ENCODE measurements at places on chromosomes 6 and 20. TPM values are rescaled to one million over a fixed set of nuclear protein-coding genes. Genes with fewer than 3 reads are reported as not detected.

DNA sequence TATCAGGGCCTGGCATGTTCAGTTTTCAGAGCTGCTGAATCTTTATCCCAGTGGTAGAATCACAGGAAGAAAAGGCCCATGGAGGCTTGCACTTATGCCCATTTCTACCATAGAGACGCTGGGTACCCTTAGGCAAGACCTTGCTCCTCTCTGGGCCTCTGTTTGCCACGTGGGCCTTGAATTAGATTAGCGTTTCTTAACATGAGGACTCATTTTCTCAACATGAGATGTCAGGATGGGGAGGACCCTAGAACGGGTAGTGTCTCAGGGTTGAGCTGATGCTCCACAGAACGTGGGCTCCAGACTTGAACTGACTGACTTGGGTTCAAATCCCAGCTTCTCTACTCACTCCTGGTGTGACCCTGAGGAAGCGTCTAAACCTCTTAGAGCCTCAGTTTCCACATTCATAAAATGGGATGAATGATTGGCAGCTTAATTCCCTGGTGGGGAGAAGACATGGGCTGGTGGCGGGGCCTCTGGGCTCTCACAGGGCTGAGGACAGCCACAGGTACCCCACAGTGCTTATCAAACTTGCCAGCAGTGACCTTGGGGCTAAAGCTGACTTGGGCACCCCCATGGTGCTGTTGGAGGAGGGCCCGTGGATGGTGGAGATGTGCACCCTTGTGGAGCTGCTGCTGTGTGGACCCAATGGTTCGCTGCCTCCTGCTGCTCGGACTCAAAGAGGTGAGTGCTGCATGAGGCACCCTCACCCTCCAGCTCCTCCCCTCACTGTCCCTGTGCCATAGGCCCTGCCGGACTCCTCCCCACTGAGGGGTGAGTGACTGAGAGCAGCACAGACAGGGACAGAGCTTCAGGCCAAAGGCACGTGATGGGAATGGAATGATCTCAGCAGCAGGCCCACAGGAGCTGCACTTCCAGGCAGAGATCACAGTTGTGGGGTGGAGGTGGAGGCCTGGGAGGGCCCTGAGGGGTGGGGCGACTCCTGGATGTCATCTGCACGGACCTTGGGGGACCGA is 28.2 kb downstream of the SUN5 start:
- ATAC-seq = no peak

- ATAC-seq = peak; percentile 70
Observed at GRCh38 chr6:31559958-31560696, 12.0 kb upstream of the LTA start.

- ATAC-seq = no peak
Observed at GRCh38 chr6:163489584-163489983, 75.1 kb downstream of the QKI start.

The CLPSL2 gene
- not detected for total RNA-seq

The REM1 gene
- total RNA-seq = 4.4 TPM

DNA sequence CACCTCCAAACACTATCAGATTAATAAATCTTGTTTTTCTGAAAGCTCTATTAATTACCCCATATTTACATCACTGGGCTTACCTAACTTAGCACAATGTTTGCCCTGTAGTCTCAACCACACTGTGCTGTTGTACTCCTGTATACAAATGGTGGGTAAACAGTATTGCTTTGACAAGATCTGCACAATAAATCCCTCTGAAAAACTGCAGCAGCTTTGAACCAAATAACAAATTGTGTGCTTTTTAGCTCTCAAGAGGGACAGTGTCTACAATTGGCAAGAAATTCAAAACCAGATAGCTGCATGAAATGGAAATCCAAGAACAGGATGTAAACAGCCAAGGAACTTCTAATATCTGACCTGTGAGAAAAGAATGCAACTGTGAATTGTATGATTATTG is 10.4 kb downstream of the KIF6 start:
- no peak for ATAC-seq

The B3GALT4 gene
- total RNA-seq = 22.3 TPM

The ATP9A gene
- 80.2 TPM for total RNA-seq

GRCh38 chr6:20840675-20841074 is 306.4 kb downstream of the CDKAL1 start:
- ATAC-seq = no peak

GRCh38 chr20:33280000-33280680 is 2.9 kb upstream of the BPIFB1 start:
- no peak for ATAC-seq

DNA sequence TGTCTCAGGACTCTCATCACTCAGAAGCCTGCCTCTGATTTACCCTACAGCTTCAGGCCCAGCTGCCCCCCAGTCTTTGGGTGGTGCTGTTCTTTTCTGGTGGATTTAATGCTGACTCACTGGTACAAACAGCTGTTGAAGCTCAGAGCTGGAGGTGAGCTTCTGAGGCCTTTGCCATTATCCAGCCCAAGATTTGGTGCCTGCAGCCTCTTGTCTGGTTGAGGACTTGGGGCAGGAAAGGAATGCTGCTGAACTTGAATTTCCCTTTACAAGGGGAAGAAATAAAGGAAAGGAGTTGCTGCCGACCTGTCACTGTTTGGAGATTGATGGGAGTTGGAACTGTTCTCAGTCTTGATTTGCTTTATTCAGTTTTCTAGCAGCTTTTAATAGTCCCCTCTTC is 19.8 kb downstream of the ABCF1 start:
- ATAC-seq = no peak

GRCh38 chr6:110095935-110096334 is 83.5 kb downstream of the WASF1 start:
- no peak for ATAC-seq

- ATAC-seq = no peak
Observed at GRCh38 chr6:48183811-48184605, 73.0 kb upstream of the PTCHD4 start.

DNA sequence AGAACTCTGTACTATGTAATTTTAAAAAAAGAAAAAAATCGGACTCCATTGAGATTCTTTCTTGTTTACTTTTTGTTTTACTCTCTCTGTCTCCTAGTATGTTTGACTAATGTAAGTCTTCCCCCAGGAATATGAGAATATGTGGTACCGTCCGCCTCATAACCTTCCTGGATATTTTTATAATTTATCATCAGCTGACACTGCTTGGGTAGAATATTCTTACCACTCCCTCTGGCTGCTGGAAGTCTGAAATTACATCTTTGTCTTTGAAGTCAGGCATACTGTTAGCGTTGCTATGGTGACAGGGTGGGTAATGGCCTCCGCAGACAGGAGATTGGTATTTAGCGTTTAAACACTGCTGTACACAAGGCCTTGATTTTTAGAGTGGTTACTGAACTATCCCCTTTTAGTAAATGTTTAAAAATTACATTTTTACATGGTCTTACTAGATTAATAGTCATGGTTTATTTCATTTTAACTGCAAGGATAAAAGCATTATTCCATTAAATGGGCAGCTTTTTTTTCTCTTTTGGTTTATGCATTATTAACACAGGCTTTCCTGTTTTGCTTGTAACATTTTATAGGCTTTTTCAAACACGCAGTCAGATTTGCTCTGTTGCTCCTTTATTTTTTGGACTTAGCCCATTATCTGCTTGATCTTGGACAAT is 176.4 kb downstream of the ARID1B start:
- peak; percentile 79 for ATAC-seq

DNA sequence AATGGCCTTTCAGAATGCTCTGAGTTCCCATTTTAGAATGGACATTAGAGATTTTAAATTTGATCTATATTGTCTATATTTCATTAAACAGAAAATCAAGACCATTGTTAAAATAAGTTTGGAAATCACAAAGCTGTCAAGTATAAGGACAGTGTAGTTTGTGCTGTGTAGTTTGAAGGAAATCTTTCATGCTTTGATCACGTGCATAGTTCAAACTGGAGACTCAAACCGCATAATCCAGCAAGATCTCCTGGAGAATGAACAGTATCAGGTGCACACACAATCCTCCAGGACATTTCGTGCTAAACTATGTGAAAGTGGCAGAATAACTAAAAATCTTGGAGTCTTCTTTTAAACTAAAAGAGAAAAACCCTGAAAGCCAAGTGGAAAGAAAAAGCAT is 60.8 kb upstream of the TBXT start:
- no peak for ATAC-seq

DNA sequence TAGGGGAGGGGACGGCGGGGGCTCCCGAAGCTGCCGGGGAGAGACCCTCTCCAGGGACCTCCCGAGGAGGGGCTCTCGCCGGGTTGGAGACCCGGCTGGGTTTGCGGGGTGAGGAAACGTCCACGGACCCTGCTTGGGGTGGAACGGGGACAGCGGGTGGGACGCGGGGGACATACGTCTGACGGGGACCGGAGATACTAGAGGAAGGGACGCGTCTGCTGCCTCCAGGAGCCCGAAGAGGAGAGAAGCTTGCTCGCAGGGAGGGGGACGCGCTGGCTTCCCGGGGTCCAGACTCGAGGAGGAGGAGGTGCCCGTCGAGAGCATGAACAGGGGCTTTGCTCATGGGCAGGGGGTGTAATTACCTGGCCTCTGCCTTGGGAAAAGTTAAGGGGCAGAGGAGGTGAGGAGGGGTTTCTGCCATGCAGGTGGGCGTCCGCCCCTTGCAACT is 593 bp downstream of the DNMT3B start:
- no peak for ATAC-seq

DNA sequence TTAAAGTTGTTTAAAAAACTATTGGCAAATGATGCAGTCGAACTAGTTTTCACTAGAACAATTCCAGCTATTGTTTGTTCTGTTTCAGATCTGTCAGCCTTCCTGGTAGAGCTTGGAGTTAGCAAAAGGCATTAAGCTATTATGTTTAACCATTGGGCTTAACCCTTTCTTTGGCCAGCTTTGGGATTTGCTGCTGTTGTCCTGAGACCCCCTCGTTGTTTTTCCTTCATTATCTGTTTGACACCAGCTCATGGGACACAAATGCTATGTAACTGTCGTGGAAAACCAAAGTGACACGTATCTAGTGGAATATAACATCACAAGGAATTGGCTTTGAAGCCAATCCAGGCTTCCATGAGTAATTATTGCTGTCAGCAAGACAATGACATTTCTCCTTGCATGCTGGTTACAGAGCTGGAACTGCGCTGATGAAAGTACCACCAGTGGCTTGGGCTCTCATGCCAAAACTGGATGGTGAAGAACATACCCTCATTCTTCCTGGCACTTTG is 96.0 kb downstream of the EYA2 start:
- ATAC-seq = no peak

- no peak for ATAC-seq
Observed at GRCh38 chr6:25834950-25835349, 3.1 kb upstream of the SLC17A1 start.

- ATAC-seq = no peak
Observed at GRCh38 chr6:104625536-104625935, 234.2 kb downstream of the HACE1 start.

The HLA-DOB gene
- total RNA-seq = not detected

The GPR31 gene
- not detected for total RNA-seq

The NCOA6 gene
- total RNA-seq = 37.0 TPM

The JARID2 gene
- total RNA-seq = 8.7 TPM

GRCh38 chr20:53842301-53843099 is 227.9 kb downstream of the BCAS1 start:
- ATAC-seq = no peak

The GPR63 gene
- 1.3 TPM for total RNA-seq

DNA sequence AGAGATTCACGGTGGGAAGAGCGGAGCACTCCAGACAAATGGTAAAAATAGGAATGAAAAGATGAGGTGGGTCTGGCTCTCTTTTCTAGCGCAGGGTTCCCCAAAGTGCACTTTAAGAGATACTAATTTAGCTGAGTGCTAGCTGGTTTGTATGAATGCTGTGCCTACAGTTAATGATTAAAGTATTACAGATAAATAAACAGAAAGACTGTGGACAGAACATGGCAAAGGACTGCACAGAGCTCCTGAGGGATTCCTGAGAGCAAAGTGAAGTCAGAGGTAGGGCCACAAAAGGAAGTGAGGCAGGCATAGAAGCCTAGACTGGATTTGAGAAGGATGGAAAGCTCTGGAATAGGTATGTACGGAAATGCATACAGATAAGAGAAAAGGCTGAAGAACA is 114.5 kb downstream of the INSM1 start:
- no peak for ATAC-seq

- ATAC-seq = peak; percentile 46
Observed at GRCh38 chr20:833121-833449, 430 bp upstream of the FAM110A start.

DNA sequence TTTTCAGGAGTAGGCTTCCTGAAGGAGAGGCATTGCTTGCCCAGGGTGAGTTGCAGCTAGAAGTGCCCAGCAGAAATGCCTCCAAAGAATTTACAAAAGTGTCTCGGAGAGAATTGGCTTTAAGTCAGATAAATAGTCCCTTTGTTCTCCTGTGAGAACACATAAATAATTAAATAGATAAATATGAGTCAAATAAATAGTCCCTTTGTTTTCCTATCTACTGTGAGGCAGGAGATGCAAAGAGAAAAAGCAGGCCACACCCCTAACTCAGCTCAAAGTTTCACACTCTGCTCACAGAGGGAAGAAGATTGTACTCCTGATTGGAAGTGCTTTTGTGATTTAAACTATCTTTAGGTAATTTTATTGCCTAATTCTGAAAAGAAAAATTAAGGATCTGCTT is 180.7 kb upstream of the PRSS16 start:
- no peak for ATAC-seq

The TINAG gene
- total RNA-seq = not detected

The NEURL2 gene
- 26.4 TPM for total RNA-seq

DNA sequence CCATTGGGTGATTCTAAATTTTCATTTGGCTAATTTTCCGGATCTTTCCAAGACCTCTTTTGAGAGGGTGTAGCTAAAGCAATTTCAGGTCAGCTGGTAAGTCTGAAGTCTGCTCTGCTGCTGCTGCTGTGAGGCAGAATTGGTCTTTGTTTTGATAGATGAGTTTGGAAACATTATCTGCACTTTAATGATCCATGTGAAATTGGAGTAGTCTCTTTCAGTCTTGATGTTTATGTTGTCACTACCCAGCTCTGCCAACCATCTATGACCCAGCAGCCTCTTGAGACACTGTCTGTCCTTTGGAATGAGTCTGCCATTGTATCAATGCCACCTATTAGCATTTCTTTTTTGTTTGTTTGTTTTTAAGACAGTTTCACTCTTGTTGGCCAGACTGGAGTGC is 44.1 kb downstream of the TXNDC5 start:
- no peak for ATAC-seq

The GJA10 gene
- not detected for total RNA-seq

- ATAC-seq = no peak
Observed at GRCh38 chr6:141539617-141540016, 593.1 kb upstream of the GJE1 start.

- ATAC-seq = no peak
Observed at GRCh38 chr6:149046822-149047246, 270.7 kb upstream of the TAB2 start.

DNA sequence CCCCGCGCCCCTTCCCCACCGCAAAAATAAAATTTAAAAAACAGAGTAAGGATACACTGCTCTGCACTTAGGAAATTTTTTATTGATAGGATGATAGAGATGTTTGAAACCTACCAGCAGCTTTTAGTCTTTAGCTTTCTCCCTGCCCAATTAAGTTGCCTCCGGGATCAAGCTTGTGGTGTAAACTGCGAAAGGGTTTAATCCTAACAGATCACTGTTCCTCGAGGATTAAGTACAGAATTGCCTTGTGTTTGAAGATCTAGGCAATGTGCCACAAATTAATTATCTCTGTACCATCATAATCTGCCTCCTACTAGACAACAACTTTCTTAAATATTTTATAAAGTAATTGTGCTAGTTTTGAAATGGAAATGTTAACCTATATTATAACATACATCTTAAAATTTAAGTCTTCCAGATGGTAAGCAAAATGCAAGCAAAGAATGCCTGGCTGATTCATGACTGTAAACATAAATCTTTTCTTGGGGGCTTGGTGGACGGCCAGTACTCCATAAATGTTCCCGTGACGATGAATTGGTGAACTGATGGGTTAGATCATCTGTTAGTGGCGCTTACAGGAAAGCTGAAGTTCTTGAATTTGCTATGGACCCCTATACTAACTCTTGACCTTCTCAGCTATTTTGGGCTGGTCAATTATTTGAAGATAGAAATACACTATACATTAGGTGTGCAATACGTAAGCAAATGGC is 58.0 kb upstream of the ARHGAP18 start:
- ATAC-seq = no peak
